ENCODE measurements at places on chromosomes 2 and 18.
A peak's percentile ranks its signal among the peaks of the same experiment; 100 is the strongest.

GRCh38 chr2:99261242-99261641, 5.8 kb upstream of the LYG2 start:
- DNase-seq = no peak

DNA sequence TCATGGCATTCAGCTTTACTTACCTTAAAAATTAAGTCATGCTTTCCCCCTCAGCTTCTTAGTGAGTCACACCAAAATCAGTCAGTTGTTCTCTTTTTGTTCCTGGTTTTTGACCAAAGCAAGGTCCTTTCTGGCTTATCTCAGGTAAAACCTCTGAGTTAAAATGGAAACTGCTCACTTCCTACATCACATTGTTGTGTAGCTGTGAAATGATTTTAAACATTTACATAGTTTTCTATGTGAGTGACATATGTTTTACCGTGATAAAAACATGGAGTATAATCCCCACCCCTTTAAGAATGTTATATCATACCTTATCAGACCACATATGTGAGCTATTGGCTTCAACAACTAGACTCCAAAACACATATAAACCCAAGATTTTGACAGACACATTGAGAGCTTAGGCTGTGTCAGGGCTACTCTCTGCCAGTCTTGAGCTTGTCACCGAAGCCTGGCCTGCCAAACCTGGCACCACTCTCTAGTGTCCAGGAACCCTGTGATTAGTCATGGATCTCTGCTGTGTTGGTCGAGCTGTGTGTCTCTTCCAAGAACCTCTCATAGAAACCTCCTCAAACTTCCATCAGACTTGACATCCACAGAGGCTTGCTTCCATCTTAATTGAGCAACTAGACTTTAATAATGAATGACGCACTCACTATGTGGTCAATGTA, 294.5 kb upstream of the FBXO11 start:
- DNase-seq = no peak

DNA sequence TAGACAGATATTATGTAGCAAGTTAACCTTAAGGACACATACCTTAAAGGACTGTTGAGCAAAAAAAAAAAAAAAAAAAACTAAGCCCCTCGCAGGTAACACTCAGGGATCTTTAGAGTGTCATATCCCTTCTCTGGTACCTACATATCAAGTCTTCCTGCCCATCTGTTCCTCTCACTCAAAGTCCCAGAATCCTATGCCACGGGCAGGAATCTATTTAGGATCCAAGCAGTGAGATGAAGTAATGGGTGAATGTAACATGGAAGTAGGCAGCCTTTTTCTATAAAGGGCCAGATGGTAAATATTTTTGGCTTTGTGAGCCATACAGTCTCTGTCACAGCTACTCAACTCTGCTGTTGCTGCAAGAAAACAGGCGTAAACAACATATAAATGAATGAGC, 496.7 kb downstream of the STK39 start:
- DNase-seq = no peak

GRCh38 chr2:198385856-198386255, 581.5 kb downstream of the PLCL1 start:
- no peak for DNase-seq

DNA sequence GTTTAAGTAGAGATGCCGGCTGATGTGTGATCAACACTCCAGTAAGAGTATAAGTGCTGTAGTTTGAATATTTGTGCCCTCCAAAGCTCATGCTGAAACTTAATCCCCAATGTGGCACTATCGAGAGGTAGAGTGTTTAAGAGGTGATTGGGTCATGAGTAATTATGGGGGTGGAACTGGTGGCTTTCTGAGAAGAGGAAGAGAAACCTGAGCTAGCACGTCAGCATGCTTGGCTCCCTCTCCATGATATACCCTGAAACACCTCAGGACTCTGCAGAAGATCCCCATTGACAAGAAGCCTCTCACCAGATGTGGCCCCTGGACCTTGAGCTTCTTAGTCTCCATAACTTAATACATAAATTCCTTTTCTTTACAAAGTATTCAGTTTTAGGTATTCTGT, 584.8 kb downstream of the TSN start:
- DNase-seq = peak; percentile 52

- DNase-seq = no peak
These were observed 222.6 kb upstream of the RND3 start for GRCh38 chr2:150710041-150710440.

GRCh38 chr2:70767079-70767698, 811 bp downstream of the ADD2 start:
- DNase-seq = no peak

DNA sequence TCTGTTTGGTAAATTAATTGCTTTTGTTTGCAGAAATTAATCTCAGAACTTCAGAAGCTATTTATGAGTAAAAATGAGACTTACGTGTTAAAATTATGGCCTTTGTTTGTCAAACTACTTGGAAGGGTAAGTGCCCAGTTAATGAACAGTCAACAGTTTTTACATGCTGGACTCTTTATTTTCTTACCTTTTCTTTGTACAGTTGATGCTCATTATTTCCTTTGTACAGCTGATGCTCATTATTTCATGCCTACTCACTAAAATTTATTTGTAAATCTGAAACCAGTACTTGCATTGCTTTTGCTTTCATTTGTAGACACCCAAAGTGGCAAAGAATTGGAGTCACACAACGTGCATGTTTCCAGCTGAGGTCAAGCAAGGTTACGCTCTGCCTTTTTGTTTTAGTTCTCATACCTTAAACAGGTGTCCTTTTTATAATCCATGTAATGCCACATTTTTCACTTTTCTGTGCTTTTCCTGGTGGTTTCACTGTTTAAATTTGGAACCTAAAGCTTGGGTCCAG, 13.3 kb downstream of the RIF1 start:
- no peak for DNase-seq

GRCh38 chr2:147098940-147099339, 745.9 kb upstream of the ACVR2A start:
- DNase-seq = no peak

DNA sequence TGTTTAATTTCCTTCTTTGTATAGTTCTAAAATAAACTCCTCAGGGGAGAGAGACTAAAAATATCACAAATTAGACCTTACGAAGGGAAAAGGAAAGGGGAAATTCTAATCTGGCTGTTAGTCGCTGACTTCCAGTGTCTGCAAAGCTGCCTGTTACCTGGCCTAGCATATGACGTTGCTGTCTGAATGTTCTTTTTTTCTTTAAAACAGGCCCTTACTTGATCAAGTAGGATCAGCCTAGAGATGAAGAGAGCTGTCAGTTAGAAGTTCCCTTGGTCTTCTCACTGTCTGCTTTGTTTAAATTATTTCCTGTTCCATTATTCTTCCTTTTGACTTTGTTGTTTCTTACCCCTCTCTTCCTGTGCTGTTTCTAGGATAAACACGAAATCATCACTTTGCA, 11.2 kb downstream of the NCK2 start:
- DNase-seq = no peak

DNA sequence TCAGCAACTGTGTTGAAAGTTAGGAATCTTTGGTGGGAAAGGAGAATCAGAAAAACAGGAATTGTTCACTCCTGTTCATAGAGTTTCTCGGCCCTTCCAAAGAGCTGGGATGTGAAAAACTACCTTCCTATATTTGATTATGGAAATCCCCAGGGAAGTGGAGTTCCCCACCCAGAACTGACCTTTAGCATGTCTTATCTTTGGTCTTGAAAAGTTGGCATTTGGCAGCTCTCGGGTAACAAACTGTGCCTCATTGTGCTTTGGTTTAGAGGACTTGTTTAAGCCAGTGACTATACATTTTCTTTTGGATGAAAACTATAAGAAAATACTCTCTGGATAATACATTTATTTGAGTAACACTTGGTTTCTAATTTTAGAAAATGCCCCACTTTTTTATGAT, 51.3 kb upstream of the CERS6 start:
- no peak for DNase-seq

DNA sequence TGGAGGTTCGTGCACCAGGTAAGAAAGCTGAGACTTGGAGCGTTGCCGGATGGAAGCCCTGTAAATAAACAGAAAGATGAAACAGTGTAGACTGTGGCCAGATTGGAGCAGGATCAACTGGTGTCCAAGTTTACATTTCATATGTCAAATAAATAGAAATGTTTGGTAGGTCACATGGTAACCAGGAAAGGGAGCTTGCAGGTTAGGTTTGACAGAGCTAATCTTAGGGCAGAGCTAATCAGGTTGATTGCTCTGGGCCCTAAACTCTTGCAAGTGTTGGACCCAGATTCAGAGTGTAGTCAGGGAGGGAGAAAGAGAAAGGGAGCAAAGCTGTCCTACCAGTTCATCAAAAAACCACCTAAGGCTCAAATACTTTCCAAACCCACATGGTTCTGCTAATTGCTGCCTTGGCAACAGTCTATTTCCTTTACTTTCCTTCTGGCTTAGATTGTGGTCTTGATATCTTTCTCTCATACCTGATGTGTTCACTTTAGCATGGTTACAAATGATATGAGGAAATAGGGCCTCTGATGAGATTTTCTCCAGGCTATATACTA, 63.2 kb downstream of the G6PC2 start:
- DNase-seq = no peak

DNA sequence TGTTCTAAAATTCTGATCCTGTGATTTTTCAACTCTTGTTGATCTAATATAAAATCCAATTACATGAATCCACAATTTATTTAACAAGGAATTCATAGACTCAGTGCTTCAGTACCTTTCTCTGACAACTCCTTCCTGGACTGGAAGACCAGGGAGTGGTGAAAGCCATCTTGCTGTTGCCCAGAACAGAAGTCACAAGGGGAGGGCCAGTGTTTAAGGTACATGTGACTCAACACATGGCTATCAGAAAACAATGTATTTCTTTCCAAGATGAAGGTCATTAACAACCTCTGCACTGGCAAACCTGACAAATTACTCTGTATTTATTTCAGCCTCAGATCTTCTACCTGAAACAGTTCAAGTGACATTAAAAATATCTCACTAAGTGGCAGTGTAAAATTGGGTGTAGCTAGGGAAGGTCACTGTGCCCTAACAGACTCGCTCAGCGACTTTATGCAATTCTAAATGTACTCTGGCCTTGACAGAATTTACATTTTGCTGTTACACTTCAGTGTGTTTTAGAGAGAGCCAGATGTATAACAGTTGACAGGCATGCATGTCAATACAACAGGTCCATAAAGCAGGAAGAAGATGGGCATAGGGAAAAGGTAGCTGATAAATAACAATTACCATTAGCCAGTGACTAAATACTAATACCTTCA, 75.4 kb downstream of the NCKAP5 start:
- DNase-seq = no peak

DNA sequence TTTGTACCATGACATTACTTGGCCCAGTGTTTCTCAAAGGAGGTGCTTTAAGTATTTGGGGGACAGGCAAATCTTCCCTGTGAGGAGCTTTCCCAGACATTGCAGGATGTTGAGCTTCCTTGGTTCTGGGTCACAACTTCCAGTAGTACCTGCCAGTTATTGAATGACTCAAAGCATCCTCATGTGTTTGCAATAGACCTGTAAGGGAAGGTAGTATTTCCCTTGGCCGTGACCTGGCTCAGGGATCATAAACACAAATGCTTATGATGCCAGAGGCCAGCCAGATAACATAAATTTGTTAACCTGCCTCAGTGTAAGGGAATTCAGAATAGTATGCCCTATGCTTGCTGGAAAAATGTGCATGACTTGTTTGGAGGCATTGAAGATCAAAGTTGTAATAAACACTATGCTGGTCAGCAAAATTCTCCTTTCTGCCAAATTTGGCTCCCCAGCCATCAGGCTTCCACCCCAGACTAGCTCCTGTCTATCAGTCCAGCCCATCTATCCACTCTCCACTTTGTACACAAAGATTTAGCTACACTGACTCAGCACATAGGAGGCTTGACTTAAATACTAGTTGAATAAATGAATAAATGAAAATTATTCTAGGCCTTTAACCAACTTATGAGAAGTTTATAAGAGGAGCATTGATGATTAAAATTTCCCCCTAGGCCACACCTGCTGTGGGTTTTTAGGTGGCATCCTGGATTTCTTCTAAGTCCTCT, 102.0 kb upstream of the EFEMP1 start:
- no peak for DNase-seq

- DNase-seq = no peak
These were observed 73.9 kb downstream of the ARL4C start for GRCh38 chr2:234422981-234423431.

GRCh38 chr2:48888066-48888465, 132.5 kb upstream of the LHCGR start:
- no peak for DNase-seq

GRCh38 chr18:6363216-6363615, 51.5 kb downstream of the L3MBTL4 start:
- DNase-seq = no peak

- no peak for DNase-seq
These were observed 338.9 kb downstream of the ZEB2 start for GRCh38 chr2:144181001-144181400.

GRCh38 chr2:135773319-135773718, 31.7 kb downstream of the UBXN4 start:
- DNase-seq = no peak

GRCh38 chr2:240596491-240596931, 10.0 kb downstream of the CAPN10 start:
- no peak for DNase-seq

- peak; percentile 23 for DNase-seq
These were observed 68.3 kb downstream of the BABAM2 start for GRCh38 chr2:27958711-27959378.

- peak; percentile 95 for DNase-seq
These were observed 37.2 kb upstream of the CFAP36 start for GRCh38 chr2:55482186-55482884.

DNA sequence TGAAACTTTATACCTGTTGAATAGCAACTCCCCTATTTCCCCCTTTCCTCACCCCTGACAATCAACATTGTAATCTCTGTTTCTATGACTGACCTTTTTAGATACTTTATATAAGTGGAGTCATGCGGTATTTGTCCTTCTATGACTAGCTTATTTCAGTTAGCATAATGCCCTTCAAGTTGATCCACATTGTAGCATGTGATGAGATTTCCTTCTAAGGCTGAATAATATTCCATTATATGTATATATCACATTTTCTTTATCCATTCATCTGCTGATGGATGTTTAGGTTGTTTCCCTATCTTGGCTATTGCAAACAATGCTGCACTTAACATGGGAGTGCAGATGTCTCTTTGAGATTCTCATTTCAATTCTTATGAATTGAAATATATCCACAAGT, 9.5 kb downstream of the FASTKD2 start:
- no peak for DNase-seq

GRCh38 chr2:37167636-37168180, 10.9 kb upstream of the EIF2AK2 start:
- no peak for DNase-seq

DNA sequence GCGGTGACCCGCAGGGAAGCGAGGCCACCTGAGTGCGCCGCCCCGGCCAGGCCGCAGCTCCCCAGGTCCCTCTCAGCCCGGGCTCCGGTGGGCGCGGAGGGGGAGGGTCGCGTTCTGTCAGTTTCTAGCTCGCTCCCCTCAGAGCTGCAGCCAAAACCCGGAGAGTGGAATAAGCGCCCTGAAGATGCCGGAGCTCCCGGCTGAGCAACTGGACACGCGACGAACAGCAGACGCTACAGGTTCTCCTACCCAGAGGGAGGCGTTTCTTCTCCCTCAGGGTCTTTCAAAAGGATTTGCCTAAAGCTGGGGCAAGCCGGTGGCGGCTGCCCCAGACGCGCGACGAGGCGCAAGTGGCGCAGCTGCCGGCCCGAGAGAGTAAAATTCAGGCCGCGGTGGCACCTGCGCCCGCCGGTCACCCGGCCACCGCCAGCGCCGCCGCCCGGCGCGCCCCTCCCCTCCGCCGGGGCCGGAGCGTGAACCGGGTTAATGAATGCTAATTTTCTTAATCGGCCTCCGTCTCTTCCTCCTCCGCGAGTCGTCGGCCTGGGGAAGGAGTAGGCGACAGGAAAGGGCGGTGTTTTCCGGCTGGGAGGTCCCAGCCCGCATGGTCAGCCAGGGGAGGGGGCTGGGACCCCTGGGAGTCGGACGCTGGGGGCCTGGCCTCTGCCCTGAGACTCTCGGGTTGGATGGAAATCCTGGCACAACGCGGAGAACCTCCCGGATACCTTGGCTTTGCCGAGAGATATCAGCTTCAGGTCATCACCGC, 845 bp upstream of the CDC42EP3 start:
- DNase-seq = peak; percentile 67

All from NCI-H524 treated with DMSO at 0.1 percent for 48 hours (cell line).